ENCODE measurements at places on chromosomes 3 and 15.

DNA sequence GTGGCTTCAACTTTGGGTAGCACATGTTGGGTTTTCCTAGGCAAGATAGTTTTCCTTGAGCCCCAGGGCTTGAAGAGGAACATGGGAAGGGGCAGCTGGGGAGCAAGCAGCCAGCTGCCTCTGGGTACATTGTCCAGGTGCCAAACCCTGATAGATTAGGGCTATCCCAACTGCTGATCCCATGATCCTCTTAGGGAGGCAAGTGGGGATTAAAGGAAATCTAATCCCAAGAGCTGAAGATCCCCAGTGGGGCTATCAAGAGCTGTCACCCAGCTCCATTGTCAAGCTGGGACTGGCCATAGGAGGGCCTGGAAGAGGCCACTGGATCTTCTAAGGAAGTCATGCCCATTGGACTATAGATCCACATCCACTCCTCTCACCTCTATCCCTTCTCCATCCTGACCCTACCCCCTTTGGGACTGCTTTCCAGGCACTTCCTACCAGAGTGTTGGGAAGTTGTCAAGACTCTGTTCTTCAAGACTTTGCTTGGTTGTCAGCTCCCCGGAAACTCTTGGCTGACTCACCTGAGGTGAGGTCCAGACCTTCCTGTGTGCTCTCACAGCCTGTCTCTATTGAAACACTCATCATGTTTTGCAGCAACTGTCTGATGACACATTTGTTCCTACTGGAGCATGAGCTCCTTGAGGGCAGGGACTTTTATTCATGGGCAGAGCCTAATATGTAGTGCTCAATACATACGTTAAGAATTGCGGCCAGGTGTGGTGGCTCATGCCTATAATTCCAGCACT, 5.9 kb downstream of the CAMK2N2 start:
- no peak for DNase-seq

DNA sequence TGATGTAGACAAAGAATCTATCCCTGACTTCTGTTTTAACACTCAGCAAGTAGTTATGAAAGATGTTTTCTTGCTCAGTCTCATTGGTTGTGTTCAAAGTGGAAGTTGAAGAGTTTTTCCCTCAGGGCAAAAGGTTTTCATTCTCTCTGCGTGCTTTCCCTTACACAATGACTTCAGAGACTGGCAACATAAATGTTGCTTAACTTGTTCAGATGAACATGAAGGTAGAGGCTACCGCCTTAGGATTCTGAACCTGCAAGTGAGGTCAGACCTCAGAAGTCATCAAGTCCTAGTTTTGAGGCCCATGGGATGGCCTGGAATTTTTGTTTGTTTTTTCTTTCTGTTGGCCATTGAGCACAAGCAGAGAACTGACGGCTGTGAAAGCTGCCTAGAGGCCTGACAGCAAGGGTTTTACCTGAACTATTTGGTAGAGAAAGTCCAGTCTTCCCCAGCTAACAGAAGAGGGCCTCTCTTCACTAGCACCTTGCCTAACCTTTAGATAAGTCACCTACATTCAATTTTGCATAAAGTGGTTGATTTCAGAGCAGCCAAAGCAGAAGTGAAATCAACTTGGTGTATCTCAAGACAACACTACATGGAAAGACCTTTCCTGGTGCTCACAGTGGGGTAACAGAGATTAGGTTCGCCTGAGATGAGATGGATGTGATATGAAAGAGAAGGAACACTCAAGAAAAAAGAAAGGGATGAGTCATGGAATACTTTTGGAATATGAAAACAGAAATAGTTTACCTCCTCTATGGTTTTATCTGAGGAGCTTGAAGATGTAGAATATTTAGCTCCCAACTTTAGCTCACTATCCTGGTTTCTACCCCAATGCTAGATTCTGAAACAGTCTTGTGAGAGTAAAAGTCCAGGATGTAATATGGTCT, 53.6 kb upstream of the AP4E1 start:
- no peak for DNase-seq

GRCh38 chr3:160746976-160747375, 9.1 kb upstream of the PPM1L start:
- DNase-seq: no peak

DNA sequence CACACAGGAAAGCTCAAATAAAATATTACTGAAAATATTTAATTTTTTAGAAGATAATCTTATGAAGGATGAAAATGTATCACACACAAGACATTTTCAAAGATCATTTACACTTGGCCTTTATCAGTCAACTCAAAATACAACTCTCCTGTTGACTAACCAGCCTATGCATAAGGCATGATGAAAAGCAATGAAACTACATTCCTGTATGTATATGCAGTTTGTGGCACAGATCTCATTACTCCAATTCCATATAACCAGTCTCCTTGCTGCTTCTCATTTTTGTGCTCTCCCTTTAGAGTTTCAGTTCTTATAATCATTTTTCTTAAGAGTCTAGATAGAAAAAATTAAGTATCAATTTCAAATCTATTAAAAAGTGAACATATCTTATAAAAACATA, 25.8 kb downstream of the AQR start:
- DNase-seq: no peak

GRCh38 chr3:140508550-140508949, 169.3 kb upstream of the TRIM42 start:
- no peak for DNase-seq

GRCh38 chr3:192577271-192577670, 150.1 kb downstream of the FGF12 start:
- no peak for DNase-seq

- no peak for DNase-seq
Measured at GRCh38 chr3:141508067-141508436, 21.2 kb downstream of the RASA2 start.

GRCh38 chr15:101489237-101489598, 289 bp downstream of the PCSK6 start:
- DNase-seq: no peak

DNA sequence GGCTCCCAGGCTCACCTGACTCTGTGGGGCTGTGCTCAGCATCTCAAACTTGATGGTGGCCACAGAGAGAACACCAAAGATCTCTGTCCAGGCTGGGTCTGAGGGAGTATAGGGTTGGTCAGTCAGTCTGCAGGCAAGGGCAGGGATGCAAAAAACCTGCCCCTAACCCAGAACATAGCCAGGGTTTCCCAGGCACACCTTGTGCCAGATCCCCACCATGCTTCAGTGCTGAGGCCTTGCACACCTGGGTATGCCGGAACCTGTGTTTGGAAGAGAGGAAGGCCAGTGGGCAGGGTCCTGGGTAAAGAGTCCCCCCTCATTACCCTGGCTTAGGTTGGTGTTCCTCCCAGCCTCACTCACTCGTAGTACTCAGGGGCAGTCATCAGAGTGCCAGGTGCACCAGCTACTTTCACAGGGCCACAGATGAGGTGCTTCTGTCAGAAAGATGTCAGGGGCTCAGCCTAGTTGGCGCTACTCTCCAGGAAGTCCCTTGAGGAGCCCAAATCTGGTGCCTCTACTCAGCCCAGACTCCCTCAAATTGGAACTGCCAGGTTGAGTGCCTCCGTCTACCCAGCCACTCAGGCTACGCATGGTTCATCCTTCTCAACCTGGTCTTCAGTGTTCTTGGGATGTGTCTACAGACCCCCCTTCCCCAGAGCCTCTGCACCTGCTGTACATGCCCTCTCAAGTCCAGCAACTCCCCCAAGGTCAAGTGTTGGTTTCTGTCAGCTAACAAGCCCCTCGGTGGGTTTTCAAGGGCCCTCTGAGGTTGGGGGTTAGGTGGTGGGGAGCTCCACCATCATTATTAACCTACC, 1.8 kb downstream of the DALRD3 start:
- DNase-seq: no peak

DNA sequence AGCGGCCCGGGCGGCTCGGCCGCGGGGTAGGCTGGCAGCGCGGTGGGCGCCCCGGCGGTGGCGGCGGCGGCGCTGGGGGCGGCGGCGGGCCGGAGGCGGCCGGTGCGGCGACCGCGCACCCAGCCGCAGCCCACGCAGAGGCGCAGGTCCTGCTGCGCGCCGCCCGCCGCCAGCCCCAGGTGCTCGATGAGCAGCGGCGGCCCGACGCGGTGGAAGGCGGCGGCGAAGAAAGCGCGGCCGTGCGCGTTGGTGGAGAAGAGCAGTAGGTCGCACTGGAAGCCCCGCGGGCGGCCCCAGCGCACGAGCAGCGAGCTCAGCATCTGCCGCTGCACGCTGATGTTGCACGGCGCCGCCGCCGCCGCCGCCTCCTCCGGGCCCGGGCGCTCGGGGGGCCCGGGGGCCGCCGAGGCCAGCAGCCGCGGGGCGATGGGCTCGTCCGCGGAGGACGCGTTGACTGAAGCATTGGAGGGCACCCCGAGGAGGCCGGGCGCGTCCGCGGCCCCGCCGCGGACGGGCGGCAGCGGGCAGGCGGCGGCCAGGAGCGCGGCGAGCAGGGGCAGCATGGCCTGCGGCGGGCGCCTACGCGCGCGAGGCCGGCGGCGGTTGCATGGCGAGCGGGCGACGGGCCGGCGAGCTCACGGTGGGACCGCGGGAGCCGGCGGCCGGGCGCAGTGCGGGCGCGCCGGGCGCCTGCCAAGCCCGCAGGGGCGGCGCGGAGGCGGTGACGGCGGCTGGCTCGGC, 452 bp downstream of the TMEM158 start:
- DNase-seq: no peak

GRCh38 chr3:1971780-1972179, 126.9 kb upstream of the CNTN4 start:
- no peak for DNase-seq

DNA sequence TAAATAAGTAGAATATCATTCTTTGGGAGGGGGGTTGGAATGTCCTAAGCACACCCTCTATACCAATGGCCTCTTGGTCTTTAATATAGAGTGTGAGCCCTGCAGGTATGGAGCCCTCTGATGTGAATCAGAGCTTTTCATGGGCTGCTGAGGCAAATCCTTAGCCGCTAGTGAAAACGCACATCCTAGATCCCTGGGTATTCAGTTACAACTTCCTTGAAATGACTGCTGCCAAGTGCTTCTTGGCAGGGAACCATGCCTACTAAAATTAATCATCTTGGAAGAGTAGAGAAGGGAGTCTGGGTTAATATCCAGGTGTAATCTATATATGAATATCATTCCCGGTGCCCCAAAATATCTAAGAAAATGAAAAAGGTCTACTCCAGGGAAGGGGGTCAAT, 109.1 kb downstream of the POLQ start:
- no peak for DNase-seq

- DNase-seq: no peak
Measured at GRCh38 chr3:31532587-31533168, at the start of gene STT3B. Gene STT3B, plus strand, starts transcription at chr3:31532925. Its CDS starts 74 bp downstream, at chr3:31532999.

- DNase-seq: no peak
Measured at GRCh38 chr15:38182900-38183299, 69.7 kb upstream of the SPRED1 start.

All from iPS DF 6.9 (cell line).